OCI-M1 (cell line): ENCODE measurements at places on chromosomes 7 and 10.

DNA sequence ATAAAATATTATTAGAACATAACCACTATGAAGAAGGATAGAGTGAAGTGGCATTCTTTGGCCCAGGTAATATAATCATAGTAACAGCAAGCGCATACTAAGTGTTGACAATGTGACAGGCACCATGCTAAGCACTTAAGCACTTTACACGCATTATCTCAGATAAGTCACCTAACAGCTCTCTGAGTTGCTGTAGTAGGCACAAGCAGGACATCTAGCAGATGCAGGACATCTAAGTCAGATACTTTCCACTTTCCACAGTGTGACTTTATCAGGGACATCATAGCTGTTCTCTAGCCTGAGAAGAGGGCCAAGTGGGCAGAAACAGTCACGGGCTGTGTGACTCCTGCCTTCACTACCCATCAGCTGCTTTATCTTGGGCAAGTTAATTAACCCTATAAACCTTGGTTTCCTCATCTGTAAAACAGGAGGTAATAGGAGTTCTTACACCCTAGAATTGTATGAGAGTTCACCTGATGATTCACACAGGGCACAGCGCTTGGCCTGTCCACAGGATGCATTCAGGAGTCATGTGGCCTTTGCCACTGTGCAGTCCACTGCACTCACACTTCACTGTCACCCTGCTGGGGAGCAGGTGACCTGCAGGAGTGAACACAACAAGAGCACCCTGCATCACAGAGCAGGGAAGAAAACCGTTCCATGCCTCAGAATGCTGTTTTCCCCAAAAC lies 12.5 kb downstream of the LIPA start:
- DNase-seq = no peak

- no peak for DNase-seq
These were observed 11.4 kb upstream of the ARHGAP12 start for GRCh38 chr10:31939797-31940708.

- DNase-seq = no peak
These were observed 168.5 kb downstream of the TEX36 start for GRCh38 chr10:125514206-125515162.

DNA sequence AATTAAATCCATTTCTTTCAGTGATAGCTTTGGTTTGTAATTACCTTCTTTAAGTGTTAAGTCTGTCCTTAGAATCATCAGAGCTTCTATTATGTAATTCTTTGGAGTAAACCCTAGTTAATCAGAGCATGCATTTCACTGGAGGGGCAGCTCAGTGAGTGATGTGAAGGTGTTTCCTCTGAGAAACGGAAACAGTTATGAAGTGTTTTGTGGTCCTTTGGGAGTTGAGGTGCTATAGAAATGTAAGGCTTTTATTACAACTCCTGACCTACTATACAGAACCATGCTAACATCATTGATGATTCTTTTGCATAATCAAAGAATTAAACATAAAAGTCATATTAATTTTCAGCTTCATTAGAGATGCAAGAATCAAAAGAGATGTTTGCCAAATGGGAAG lies 141.5 kb downstream of the EXOC4 start:
- no peak for DNase-seq
